GF-D8 (cell line): ENCODE measurements at places on chromosomes 2 and 18.
A peak's percentile ranks its signal among the peaks of the same experiment; 100 is the strongest.

DNA sequence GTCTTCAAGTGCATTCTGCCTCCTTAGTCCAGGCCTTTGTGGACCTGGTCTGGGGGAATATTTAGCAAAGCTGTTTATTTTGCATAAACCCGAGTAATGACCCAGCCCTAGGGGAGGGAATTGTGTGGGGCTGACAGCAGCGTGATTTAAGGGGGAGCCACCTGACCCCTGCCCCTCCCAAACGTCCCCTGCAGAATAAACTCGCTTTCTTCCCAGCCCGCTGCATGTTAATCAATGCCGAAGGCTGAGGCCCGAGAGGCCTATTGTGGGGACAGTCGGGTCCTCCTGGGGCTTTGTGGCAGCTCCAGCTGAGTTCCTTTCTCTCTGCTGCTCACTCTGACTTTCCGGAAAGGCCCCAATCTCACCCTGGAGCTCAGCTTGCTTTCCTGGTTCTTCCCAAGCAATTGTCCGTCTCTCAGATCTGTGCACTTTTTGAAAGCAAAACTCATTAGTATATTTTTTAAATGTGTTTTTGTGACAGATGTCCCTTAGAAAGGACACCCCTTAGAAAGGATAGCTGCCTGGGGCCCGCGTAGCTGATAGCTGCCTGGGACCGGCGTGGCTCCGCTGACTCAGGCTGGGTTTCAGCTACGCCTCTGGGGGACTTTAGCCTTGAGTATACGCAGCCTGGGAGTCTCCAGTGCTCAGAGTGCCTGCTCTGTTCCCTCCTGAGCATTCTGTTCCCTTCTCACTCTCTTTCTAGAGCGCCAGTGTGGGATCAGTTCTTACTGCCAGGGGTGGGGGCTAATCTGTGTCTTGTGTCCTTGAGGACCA, 158.3 kb downstream of the GLI2 start:
- no peak for DNase-seq

DNA sequence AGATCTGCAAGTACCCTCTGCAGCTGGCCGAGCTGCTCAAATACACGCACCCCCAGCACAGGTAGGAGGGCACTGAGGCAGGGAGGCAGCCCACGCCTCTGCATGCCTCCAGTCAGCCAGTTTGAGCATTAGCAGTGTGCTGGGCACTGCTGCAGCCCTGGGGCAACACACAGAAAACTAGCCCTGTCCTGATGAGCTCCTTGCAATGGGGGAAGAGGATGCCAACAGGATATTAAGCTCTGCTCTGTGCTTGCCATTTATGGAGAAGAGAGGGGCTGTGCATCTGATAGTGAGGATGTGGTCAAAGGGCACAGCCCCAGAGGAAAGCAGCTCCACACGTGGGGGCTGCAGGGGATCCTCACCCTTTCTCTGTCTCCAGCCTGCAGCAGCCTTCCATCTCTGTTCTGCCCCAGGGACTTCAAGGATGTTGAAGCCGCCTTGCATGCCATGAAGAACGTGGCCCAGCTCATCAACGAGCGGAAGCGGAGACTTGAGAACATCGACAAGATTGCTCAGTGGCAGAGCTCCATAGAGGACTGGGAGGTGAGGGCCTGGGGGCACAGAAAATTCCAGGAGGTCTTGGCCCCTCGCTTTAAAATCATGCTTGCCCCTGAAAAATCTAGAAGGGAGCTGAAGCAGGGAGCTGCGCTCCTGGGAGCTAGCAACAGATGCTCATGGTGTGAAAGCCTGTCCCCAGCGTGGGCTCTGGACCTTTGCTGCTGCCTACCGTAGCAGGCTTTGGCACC, 51.7 kb downstream of the FAM168B start:
- DNase-seq = no peak

DNA sequence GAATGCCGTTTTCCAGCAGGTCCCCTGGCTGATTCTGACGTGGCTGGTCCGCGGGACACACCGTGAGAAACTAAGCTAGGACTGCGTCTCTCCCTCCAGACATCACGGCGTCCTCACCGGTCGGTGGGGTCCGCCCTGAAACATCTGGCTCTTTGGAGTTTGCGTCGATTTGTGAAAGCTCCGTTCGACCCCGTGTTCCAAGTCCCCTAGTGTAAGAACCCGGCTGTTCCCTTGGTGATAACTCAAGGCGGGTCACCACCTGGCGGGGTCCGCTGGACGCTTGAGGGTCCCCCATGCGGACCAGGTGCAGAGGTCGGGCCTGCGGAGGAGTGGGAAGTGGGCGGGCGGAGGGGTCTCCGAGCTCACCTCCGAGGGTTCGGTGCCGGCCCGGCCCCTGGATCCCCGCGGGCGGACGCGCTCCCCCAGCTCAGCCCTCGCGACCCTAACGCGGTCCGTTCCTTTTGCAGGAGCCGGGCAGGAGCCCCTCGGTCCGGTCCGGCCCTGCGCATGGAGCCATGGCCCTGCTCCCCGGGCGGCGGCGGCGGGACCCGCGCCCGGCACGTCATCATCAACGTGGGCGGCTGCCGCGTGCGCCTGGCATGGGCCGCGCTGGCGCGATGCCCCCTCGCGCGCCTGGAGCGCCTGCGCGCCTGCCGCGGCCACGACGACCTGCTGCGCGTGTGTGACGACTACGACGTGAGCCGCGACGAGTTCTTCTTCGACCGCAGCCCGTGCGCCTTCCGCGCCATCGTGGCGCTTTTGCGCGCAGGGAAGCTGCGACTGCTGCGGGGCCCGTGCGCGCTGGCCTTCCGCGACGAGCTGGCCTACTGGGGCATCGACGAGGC, 65.6 kb downstream of the KCNG2 start:
- DNase-seq = no peak

DNA sequence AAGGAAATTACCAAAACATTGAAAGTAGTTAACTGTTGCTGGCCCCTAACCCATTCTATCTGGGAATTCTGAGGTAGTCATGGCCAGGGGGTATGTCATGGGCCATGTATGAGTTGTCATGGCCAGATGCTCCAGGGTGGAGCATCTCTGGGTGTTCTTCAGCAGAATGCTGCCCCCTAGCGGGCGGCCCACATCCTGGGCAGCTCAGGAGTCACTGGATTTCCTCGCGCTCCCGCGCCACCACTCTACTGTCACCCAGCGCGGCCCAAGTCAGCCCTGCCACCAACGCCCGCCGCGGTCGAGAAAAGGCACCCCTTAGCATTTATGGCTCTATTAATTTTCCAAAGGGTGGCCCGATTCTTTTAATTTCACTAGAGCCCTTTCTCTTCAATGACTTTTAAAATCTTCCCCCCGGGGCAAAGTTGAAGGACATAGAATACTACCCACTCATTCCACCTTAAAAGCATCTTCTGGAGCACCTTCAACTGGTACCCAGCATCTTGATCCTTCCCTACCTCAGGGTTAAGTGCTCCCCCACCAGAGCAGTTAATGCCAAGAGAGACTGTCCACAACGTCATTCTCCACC, 41.6 kb downstream of the PKDCC start:
- no peak for DNase-seq

GRCh38 chr2:211439011-211439410, 882.6 kb downstream of the CPS1 start:
- no peak for DNase-seq

- no peak for DNase-seq
Measured at GRCh38 chr2:134785659-134786430, 52.6 kb upstream of the ACMSD start.

DNA sequence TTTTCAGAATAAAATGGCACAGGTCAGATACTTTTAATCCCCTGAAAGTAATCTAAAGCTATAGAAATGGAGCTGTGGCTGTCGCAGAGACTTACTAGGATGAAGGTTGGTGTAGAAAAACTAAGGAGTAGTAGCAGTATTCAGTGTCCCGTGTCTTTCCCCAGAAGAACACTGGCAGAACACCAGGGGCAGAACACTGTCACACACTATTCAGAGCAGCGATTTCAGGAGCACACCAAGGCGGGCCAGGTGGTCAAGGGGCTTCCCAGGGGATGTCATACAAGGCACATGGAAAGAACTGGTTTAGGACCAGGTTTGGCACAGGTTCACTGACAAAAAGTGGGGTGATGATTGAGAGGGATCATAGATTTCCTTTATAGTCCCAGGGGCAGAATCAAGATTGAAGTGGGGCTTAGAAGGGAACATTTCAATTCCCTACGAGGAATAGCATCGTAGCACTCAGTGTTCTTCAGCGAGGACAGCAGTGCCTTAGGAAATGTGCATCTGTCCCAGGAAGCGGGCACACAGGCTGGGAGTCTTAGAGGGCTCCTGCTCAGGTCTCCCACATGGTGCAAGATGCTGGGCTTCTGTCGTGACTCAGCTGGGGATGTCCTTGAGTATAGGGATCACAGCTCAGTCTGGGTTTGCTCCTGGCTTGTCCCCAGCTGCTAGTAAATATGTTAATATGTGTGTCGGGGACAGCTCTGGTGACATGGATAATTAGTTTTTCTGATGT, 22.6 kb downstream of the BCL2L11 start:
- no peak for DNase-seq

- no peak for DNase-seq
Measured at GRCh38 chr2:30127016-30127893, 19.6 kb upstream of the YPEL5 start.

DNA sequence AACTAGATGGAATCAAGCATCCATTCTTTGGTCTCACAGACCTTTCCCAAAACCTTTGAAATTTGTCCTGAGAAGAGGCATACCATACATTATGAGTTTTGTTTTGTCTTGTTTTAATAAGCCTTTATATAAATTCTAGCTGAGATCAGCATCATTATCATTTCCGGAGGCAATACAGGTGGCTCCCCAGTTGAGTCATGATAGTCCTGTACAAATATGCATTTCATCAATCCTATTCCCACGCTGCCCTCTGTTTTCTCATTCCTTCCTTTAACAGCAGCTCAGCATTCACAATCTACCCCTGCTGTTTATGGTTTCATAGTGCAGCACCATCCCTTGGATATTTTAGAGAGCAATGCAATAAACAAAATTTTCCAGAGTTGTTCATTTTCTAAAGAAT, 216.7 kb downstream of the TXNL1 start:
- no peak for DNase-seq

GRCh38 chr2:207155516-207156444, 10.0 kb downstream of the KLF7 start:
- no peak for DNase-seq

DNA sequence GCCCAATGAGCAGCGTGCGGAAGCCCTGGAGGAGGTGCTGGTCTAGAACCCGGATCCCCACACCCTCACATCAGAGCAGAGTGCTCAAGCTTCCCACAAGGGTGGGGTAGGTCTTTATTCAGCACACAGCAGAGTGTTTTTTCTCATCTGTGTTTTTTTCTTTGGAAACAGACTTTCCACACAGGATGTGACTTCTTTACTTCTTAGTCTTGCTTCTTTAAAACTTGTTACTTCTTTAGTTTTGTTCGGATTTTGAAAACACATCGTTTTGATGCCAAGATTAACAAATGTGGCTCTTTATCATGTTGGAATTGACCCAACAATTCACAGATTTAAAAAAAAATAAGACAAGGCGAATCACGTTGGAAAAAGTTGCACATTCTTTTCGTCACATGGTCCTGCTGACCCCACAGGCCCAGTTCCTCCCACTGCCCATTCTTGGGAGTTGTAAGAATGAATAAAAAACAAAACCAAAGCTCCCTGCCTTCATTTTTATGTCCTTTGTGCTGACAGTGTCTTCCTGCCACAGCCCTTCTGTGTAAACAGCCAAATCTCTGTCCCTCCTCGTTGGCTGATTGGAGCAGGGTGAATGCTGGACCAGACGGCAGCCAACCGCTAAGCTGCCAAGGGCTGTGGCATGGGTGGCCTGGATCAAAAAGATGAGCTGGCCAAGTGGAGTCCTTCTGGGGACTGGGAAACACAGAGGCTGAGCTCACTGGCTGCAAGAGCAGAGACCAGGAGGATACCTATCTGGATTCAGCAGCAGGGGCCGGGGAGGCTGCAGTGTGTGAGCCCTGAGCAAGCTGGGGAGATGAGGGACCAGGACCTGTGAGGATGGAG, 81.6 kb downstream of the TWIST2 start:
- no peak for DNase-seq

DNA sequence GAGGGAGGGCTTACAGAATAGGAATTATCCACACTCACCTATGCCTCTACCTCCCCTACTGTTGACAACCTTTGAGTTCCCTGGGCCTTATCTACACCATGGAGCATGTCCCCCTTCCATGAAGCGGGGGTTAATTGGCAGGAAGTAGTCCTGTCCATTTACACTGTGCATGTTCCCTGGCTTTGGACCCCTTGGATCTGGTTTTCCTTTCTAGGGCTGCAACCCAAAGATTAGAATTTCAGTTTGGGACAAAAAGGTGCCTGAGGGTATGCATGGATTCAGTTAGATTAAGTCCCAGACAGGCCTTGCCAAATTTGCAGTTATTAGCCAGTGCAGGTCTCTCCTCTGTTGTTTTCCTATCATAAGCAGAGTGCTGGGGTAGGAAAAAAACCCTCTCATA, 180.3 kb downstream of the CMPK2 start:
- DNase-seq = no peak

GRCh38 chr18:45837283-45838070, 12.0 kb downstream of the SIGLEC15 start:
- no peak for DNase-seq

GRCh38 chr2:49067971-49068370, 86.3 kb downstream of the FSHR start:
- DNase-seq = no peak

GRCh38 chr2:182713601-182714000, 2.5 kb upstream of the DNAJC10 start:
- peak; percentile 89 for DNase-seq

- DNase-seq = no peak
Measured at GRCh38 chr18:5930789-5931188, 35.5 kb upstream of the TMEM200C start.

GRCh38 chr18:3592864-3593263, 142.9 kb downstream of the TGIF1 start:
- DNase-seq = no peak
